ENCODE measurements at places on chromosomes 1 and 21.
A peak's percentile ranks its signal among the peaks of the same experiment; 100 is the strongest.

DNA sequence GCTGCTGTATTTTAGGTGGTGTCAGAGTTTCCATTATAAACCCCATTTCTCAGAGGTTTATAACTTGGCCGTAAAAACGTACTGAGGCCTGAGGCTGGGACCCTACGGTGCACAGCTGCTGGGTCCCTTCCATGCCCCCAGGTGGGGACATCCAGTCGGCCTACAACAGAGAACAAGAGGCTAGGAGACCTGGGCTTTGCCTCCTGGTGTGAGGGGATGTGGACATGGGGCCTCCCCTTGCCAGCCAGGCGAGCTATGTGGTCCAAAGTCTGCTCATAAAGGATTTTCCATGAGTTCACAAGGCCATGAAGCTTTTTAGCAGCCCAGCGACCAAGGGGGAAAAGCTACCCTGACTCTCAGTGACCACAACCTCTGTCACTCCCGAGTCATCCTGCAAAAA, 261.5 kb upstream of the VAMP3 start:
- DNase-seq: no peak

- DNase-seq: no peak
Observed at GRCh38 chr1:245855846-245856730, 651.0 kb downstream of the SMYD3 start.

- DNase-seq: no peak
Observed at GRCh38 chr1:150321826-150322166, 463 bp downstream of the PRPF3 start.

DNA sequence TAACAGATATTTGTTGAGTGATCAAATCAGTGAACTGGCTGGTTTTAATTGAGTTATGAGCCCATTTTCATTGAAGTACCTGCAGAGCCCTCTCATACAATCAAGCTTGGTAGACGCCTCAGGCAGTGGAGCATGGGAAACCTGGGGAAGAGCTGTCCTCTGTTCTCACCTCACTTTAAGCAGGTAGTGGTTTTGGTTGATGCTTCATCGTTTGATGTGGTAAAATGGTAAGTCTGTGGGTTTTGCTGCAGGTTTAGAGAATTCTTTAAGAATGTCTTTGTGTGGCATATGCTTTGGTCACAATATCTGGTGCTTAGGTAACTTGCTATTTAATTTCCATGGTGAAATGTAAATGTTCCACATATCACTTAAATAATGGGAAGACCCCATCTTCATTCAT, 10.0 kb downstream of the LAMC1 start:
- peak; percentile 2 for DNase-seq

Measured in CD4-positive, alpha-beta T cell treated with Interleukin-15 for 4 hours (primary cell).